ENCODE measurements at places on chromosomes 12 and 14. TPM values are rescaled to one million over a fixed set of nuclear protein-coding genes. Genes with fewer than 3 reads are reported as not detected.

Gene GYS2
- 11.4 TPM for total RNA-seq

Gene TMEM132C
- 7.2 TPM for total RNA-seq

GRCh38 chr12:75196408-75196807, 13.2 kb downstream of the KCNC2 start:
- DNase-seq, result no peak

- no peak for DNase-seq
Measured at GRCh38 chr14:53946071-53946403, 10.6 kb downstream of the BMP4 start.

DNA sequence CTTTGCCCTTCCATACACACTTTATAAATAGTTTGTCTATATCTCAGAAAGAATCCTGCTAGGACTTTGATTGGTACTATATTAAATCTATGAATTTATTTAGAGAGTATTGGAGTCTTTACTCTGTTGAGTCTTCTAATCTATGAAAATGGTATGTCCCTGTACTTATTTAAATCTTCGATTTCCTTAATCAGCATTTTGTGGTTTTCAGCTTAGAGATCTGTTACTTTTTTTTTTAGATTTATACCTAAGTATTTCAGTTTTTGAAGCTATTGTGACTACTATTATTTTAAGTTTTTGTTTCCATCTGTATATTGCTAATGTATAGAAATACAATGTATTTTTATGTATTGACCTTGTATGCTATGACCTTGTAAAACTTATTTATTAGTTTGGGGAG, 13.4 kb upstream of the IFI27L2 start:
- DNase-seq, result no peak

DNA sequence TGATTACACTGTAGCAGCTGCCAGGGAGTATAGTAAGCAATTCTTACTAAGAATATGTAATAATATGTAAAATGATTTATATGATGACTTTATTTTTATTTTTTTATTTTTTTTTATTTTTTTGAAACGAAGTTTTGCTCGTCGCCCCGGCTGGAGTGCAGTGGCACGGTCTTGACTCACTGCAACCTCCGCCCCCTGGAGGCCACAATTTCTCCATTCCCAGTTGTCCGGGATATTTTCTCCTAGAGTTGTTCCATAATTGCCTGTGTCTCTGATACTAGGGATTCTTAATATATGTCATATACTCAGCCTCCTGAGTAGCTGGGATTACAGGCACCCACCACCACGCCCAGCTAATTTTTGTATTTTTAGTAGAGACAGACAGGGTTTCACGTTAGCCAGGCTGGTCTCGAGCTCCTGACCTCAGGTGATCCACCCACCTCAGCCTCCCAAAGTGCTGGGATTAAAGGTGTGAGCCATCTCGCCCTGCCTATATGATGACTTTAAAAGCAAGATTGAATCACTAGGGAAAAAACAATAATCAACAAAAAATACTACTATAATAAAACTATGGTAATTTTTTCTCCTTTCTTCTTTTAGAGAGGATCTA, 12.2 kb upstream of the ITPR2 start:
- peak; percentile 64 for DNase-seq

DNA sequence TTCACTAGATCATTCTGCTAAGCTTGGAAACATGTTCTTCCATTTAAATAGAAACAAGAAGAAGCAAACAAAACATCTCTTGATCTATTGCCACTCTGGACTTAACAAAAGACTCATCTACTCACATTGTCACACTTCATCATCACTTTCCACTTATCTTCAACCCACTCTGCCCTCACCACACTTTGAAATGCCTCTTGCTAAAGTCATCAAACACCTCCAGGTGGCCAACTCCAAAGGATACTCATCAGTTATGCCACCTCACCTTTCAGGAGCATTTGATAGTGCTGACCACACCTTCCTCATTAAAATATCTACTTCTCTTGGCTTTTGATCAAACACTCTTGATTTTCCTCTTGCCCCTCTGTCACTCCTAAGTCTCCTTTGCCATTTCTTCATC, 7.2 kb downstream of the EFCAB11 start:
- no peak for DNase-seq

Gene TUNAR
- total RNA-seq, result not detected

Gene BCL11B
- total RNA-seq, result 0.96 TPM

Gene FKBP3
- total RNA-seq, result 25.8 TPM

Gene ADCY6
- 46.7 TPM for total RNA-seq

Gene EID3
- total RNA-seq, result 13.3 TPM

GRCh38 chr12:72832024-72832423, 559.9 kb downstream of the TRHDE start:
- DNase-seq, result no peak

- no peak for DNase-seq
Measured at GRCh38 chr14:99030454-99030853, 241.5 kb downstream of the BCL11B start.

GRCh38 chr14:59814988-59815387, 55.6 kb downstream of the RTN1 start:
- DNase-seq, result no peak

Gene SLC38A4
- 0.15 TPM for total RNA-seq

GRCh38 chr14:83842547-83842946, 1687.4 kb upstream of the FLRT2 start:
- no peak for DNase-seq

DNA sequence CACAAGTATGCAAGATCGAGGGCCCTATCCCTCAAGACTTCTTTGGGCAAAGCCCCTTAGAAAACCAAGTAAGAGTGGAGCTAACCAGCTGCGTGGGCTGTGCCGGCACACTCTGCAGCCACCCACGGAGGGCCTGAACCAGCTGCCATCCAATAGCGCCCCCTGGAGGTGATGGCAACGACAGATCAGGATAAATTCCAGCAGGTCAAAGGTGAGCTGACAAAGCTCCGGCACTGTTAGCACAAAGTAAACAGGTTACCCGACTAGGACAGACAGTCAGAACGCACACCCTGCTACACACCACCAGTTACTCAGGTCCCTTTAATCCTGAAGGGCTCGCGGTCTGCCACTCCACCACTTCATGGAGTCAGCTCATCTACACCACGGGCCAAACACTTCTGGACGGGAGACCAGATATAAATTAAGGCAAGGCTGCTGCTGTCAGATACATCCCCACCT, 4.9 kb downstream of the ZBTB39 start:
- DNase-seq, result peak; percentile 21

GRCh38 chr12:48852734-48853688, 1.0 kb upstream of the DDX23 start:
- peak; percentile 91 for DNase-seq

Gene CD63
- 910 TPM for total RNA-seq

GRCh38 chr14:53902307-53902706, 54.3 kb downstream of the BMP4 start:
- DNase-seq, result no peak

- no peak for DNase-seq
Measured at GRCh38 chr14:105076296-105076804, 11.1 kb upstream of the GPR132 start.

GRCh38 chr12:4174417-4174816, 99.1 kb upstream of the CCND2 start:
- no peak for DNase-seq

- no peak for DNase-seq
Measured at GRCh38 chr12:106840243-106840642, 65.8 kb downstream of the RIC8B start.

GRCh38 chr12:76811976-76812375, 48.1 kb downstream of the ZDHHC17 start:
- no peak for DNase-seq

Gene ZBTB39
- total RNA-seq, result 6.1 TPM

GRCh38 chr14:76073717-76074116, 78.0 kb upstream of the GPATCH2L start:
- no peak for DNase-seq

Gene SALL2
- total RNA-seq, result 10.7 TPM

GRCh38 chr14:72201645-72202044, 269.4 kb downstream of the RGS6 start:
- no peak for DNase-seq

Measured in breast epithelium (tissue), 4 donors.